NCI-H69 (cell line): ENCODE measurements at places on chromosomes 13 and 19.

DNA sequence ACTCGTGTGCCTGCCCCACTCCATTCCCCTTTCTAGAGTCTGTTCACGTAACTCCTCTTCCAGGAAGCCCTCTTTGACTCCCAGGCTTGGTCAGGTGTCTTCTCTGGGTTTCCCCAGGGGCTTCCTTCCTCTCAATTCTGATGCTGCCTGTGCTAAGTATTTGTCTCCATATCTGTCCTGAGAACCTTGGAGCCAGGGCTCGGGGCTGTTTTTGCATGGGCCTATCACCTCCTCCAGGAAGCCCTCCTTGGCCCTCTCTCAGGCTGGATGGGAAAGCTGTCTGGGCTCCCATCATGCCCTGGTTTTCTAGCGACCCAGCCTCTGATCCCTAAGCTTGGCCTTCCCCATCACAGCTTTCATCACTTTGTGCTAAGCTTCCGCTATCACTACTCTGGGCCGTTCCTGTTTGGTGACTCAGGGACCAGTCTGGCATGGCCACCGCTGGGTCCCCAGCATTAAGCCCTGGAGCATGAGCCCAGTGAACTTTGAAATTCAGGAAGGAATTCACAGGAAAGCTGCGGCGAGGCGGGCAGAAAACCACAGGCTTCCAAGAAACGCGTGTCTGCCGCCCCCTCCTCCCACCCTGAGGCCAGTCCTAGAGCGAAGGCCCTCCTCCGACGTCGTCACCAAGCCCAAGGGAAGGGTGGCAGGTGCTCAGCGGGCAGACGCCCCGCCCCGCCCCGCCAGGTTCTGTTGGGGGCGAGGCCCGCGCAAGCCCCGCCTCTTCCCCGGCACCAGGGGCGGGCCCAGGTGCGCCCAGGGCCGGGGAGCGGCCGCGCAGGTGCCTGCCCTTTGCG is 486 bp upstream of the SPINT2 start:
- DNase-seq: peak; percentile 98

- DNase-seq: no peak
Measured at GRCh38 chr19:47507924-47508553, 6.8 kb downstream of the NAPA start.

DNA sequence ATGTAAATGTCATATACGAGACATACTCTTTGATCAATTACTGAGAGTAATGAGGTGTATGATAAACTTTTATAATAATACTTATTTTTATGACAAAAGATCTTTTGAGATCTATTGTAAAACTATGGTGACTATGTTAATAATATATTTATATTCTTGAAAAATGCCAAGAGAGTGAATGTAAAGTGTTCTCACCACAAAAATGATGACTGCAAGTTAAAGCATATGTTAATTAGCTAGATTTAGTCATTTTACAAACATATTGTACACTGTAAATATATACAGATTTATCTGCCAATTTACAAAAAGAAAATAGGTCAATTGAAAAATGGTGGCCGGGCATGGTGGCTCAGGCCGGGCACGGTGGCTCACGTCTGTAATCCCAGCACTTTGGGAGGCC is 81.0 kb downstream of the GPC6 start:
- DNase-seq: no peak

DNA sequence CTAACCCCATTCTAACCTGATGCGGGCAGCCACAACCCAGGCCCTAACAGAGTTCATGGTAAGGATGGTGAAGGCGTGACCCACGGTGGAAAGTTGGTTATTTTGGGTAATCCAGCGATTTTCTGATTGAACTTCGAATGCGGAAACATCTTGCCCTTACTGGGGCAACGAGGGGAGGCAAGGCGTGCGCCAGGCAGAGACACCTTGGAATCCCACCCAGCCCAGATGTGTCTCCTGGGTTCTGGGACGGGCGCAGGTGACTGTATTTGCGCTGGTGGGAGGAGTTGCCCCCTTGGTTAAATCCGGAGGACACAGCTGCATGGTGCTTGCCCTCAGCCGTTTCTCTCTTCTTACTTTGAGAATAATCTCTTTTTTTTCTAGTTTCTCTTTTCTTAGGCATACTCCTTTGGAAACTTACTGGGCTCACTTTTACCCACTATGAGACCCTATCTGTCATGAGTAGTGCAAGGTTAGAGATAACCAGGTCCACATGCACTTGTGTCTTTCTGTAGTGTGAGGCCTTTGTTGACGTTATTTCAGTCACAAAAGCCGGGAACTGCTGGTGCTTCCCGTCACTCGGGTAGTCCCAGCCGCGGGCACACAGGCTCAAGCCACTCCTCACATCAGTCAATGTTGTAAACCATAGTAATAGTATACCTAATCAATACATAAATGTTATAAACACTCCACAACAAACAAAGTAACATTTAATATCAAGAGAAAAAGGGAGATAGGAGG is 81.5 kb downstream of the ATP11A start:
- no peak for DNase-seq

DNA sequence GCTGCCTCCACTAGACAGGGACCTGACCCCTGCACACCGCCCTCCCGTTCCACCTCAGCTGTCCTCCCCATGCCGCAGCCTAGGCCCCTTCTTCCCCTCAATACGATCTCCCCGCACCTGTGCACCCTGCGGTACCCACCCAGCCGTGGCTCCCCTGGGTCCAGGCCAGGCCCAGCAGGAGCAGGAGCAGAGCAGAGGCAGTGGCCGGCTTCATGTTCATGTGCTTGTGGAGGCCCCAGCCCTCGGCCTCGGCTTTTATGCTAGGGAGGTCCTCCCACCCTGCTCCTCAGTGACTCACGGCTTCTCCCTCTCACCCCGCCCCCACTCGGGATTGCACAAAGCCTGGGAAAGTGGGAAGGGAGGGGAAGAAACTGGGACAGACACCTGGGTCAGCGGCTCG is 11.4 kb upstream of the KRTDAP start:
- no peak for DNase-seq

DNA sequence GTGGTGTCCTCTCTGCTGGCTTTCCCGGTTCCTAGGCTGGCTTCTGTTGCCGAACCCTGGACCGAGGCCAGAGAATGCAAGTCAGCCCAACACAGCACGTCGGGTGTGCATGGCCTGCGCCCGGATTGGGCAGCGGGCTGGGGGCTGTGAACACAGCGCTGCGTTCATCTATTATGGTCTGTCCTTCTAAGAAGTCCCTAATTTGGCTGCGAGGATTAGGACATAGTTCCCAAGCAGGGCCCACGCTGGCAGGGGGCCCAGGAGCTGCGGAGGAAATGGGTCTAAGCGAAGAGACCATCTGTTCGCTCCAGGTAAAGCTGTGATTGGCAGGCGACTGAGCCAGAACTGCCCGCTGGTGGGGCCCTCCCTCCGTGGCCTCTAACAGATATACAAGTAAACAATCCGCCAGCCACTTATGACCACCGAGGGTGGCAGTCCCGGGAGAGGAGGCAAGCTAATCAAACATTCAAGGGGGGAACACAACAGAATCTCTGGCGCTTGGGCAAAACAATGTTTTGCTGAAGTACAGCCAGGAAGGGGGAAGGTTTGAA is 6.0 kb downstream of the SYCE2 start:
- DNase-seq: peak; percentile 100

GRCh38 chr13:67147342-67148133 is 82.6 kb downstream of the PCDH9 start:
- peak; percentile 89 for DNase-seq

- DNase-seq: no peak
Measured at GRCh38 chr13:69793783-69794453, 313.7 kb upstream of the ATXN8OS start.

- peak; percentile 42 for DNase-seq
Measured at GRCh38 chr13:112996671-112997091, 27.7 kb downstream of the MCF2L start.

- DNase-seq: no peak
Measured at GRCh38 chr19:35355791-35356460, 2.3 kb upstream of the FFAR3 start.

- DNase-seq: no peak
Measured at GRCh38 chr13:83190020-83190419, 692.3 kb downstream of the SLITRK1 start.

- DNase-seq: no peak
Measured at GRCh38 chr13:41465898-41466320, 8.6 kb downstream of the RGCC start.

DNA sequence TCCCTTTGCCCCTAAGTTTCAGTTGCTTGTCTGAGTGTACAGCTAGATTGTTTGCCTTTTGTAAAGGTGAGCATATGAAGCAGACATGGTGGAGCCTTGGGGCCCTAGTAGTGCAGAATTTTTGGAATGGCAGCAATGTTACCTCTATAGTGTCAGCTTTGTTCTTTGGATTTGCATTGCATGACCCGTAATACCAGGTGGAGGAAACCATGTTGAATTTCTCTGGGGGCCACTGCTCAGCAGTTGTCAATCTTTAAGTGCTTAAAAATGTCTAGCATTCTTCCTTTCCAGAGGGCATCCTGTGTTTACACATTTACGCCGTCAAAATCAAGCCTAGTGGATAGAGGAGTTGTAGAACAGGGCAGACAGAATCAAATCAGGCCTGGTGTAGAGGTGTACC is 303.3 kb downstream of the ATP8A2 start:
- no peak for DNase-seq

DNA sequence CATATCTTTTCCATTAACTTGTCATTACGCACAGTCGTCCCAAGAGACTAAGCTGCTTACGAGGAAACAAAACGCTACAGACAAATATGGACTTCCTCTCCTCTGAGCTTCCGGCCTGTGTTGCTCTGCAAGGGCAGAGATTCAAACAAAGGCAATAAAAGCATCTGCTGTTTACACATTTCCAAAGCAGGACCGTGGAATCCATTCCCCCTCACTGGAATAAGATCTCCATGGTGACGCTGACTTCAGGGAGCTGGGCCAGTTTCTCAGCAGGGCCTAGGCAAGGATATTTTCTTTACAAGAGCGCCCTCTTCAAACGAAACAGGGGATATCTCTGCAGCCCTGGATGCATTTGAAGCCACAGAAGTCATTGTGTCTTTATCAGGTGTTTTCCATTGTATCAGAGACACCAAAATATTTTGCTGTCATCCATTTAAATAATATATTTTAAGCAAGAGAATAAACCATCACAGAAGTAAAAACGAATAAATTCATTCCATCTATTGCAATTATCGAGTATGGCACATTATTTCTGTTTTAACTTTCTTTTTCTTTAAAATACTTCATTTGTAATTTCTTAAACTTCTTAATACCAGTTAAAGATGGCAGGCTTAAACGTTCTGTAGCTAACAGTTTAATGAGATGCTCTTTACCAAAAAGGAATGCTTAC is 177.5 kb downstream of the DCLK1 start:
- DNase-seq: peak; percentile 98

DNA sequence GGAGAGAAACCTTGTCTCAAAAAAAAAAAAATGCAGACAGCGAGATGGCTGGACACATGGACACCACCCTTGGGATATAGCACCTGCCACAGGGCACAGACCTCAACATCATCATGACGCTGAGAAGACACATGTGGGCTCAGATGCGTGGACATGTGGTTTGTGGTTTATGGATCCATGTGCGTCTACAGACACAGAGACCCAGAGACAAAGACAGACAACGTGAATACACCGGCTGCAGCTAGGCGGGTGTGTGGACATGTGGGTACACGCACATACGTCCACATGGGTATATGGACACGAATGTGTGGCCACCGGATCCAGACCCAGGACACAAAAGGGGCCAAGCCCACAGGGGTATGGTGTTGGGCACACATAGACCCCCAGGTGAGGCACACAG is 1.3 kb downstream of the TNFSF14 start:
- no peak for DNase-seq

- DNase-seq: peak; percentile 68
Measured at GRCh38 chr19:33374236-33374714, 766 bp downstream of the CEBPG start.

- no peak for DNase-seq
Measured at GRCh38 chr19:42220751-42221097, 612 bp downstream of the ZNF526 start.

- DNase-seq: no peak
Measured at GRCh38 chr19:4521888-4522242, 3.6 kb upstream of the PLIN4 start.

GRCh38 chr19:8001995-8002849 is 3.2 kb downstream of the ELAVL1 start:
- peak; percentile 83 for DNase-seq
